Esophagus mucosa (tissue), 1 donor: ENCODE measurements at places on chromosomes 7 and 10. TPM values are rescaled to one million over a fixed set of nuclear protein-coding genes. Genes with fewer than 3 reads are reported as not detected.
A peak's percentile ranks its signal among the peaks of the same experiment; 100 is the strongest.

DNA sequence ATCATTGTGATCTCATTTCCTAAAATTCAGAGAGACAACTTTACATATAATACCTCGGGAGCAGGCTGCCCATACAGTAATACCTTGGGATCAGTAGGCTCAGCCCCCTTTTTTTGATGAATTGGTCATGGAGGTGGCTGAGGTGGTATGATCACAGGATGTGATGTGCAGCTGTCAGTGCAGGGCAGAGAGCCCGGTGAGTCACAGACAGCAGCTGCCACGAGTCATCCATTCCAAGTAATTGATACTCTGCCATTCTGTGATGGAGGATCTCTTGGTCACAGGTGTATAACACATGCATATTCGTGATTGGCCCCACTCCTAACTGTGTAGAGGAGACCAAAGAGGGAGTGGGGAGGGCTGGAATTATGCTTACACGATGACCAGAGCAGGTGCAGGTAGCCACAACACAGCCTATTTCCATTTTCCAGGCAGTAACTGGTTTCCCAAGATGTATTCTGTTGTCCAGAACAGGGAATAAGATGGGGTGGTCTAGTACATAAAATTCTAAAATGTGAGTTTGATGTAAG is 14.1 kb downstream of the NRCAM start:
- ATAC-seq, result peak; percentile 32

The PVRIG gene
- total RNA-seq, result 0.36 TPM

DNA sequence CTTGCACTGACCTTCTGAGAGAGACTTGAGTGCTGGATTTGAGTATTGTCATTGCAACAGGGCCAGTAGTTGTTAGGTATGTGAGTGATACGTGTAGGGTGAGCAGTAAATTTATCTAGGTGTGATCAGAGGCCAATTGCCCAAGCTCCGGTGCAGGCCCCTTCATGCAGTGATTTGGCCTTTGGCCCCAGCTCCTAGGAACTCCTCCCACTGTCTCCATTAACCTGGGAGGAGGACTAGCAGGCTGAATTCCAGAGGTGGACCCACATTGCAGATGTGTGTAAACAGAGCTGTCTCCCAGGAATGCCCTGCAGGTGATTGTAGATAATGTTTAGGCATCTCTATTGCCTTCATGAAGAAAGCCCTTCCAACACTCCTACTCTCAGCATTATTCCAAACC is 19.5 kb downstream of the TCF7L2 start:
- no peak for ATAC-seq

The EGR2 gene
- 0.96 TPM for total RNA-seq
